ENCODE measurements at places on chromosomes 6 and 20.

DNA sequence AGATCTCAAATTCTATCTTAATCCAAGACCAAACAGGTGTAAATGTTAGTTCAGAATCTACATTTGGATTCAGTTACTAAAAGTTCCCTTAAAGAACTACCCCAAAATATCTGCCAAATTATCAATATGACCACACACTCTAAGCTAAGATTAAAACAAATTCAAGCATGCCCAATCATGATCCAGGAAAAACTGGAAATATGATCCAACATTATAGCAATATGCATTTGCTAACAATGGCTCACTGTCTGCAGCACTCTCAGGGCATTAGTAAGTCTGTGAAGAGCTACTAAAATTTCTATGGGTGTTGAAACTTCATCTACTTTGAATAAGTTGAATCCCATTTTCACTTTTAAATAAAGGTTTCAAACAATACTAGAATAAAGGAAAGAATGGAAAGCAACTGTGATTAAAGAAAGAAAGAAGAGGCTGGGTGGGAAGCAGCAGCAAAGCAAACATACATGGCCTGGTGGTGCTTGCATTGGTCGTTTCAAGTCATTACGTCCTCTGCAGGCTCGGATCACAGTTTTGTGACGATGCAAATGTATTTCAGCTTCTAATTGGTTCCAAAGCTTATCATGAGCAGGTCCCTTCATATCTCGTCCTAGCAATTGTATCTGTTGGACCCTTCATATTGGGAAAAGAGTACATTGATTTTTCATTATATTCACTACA, 29.2 kb downstream of the GOPC start:
- DNase-seq = no peak

- peak; percentile 33 for DNase-seq
Measured at GRCh38 chr6:135299256-135299655, 118.1 kb downstream of the MYB start.

DNA sequence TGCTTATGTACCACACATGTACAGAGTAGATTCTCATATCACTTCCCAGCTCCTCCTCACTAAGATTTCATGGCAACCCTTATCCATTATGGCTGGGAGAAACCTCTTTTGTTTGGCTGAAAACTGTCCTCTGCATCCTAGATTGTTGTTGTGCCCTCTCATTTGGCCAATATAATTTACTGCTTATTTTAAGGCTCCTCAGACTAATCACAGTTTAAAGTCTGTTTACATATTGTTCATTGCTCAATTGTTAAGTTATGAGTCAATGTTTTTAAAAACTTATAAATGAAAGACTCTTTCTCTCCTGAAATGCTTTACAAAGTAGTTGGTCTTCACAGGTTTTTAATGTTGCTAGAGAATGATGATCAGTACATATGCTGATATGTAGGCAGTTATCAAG, 57.3 kb downstream of the FAM83B start:
- no peak for DNase-seq

- no peak for DNase-seq
Measured at GRCh38 chr20:33828967-33829560, 17.9 kb downstream of the CHMP4B start.

GRCh38 chr20:22523499-22524392, 60.6 kb downstream of the FOXA2 start:
- peak; percentile 97 for DNase-seq

DNA sequence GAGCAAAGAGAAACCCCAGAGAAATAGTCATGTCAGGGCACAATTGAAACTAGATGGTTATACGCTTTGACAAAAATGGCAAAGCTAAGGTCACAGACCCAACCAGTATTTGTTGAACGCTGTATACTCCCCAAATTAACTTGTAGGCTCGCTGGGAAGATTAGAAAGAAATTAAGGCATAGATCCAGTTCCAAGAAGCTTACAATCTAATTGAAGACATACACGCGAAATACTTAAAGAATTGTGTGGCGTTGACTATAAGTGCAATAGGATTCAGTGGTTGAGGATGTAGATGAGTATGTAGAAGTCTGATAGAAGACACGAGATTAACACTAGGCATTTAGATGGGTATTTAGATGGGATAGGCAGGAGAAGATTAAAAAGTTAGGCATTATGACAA, 525 bp downstream of the FAM229B start:
- DNase-seq = no peak

DNA sequence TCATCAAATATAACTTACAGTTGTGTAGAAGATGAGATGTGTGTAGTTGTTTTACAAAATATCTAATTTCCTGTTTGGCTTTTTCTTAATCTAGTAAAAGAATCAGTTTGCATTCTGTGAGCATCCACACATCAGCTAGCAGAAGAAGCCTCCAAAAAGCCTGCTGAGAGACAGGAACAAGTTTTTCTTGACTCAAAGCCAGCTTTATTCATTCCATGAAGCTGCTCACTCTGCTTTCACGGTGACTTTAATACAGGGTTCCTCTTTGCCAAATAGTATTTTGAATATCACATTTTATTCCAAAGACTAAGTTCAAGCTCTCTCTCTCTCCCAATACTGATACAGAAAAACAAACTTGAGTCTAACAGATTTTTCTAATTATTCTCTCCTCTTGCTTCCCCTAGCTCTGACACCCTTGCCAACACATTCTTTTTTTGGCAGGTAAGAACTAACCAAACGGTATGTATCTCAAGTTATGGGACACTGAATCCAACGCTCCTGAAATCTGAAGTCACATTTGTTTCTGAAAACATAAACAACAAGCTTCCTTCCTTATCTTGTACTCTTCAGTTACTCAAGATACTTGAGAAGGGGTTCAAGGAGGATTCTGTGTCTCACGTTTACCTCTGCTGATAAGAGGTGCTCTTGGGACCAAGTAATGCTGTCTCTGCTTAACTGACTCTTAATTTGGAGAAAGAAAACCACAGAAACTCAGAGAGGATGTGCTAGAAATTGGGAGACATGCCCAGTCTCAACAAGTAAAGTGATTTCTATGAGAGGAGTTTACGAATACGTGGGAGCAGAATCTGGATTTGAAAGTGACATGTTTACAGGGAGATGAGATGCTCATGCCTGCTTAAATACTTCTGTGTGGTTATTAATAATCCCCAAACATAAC, 184.2 kb upstream of the SPTLC3 start:
- DNase-seq = no peak

- DNase-seq = no peak
Measured at GRCh38 chr20:10466325-10466724, 31.2 kb downstream of the SLX4IP start.

DNA sequence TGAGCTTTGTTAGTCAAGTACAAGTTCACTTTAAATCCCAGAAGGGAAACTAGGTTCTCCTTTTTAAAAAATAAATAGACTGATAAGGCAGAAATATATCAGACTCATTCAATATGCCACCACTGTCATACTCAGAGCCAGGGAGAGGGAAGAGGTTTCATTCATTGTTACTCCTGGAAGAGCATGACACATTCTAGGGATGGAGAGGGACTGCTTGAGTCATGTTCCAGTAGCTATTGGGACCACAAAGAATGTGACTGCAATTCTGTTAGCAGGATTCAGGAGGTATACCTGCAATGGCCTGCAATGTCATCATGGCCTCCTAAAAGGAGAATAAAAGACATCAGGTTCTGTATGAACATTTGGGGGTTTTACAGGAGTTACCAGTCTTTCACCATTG, 167.6 kb downstream of the TFAP2B start:
- DNase-seq = no peak

DNA sequence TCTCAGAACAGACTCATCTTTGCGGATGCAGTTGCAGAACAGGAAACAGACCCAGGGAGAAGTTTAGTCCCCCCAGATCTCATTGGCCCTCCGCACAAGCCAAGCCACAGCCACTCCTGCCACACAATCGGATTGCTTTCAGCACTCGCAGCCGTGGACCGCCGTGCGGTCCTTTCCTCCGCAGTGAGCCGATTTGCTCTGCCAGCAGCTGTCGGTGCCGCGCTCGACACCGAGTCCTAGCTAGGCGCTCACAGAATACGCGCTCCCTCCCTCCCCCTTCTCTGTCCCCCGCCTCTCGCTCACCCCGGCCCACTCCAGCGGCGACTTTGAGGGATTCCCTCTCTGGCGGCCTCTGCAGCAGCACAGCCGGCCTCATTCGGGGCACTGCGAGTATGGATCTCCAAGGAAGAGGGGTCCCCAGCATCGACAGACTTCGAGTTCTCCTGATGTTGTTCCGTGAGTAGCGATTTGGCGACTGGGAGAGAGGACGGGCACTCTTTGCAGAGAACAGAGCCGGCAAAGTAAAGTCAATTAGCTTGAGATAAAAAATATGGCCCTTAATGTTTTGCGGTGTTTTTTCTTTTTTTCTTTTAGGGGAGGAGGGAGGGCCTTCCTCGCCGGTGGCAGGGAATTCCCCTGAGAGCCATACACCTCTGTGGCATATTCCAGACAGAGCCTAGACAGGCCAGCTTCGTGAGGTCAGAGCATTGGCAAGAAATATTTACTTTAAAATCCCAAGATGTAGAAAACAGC, at the start of gene LAMP5:
Gene LAMP5 (plus strand): TSS at position 130 of the 753 bp plus-strand sequence. CDS start 263 bp downstream, at position 393.
- peak; percentile 75 for DNase-seq

DNA sequence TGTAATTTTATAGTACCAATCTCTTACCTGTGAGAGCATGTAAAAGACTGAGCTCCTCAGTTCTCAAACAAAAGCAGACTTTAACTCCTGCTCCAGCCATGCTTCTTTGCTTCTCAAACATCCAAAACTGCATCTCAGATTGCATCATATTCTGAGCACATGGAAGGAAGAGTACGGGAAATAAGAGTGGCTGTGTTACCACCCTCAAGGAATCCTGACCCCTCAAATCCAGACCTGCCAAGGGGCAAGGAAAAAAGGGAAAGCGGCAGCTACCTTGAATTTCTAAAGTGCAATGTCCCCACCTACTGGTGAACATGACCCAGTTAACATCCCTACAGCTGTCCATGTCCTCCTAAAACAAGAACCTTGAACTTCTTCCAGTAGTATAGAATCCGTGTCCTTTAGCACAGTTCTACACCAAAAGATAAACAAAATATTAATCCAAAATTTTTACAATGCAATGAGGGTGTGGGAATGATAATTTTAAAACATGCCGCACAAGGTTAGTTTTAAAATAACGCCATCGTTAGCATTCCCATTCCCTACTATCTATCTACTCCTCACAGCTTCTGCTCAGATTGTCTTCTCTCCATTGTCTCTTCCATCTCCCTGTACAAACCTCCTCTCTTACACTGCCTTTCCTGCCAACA, 34.1 kb upstream of the HLA-DQB1 start:
- DNase-seq = peak; percentile 47

GRCh38 chr6:36160147-36160760, 29.9 kb downstream of the MAPK13 start:
- DNase-seq = no peak

DNA sequence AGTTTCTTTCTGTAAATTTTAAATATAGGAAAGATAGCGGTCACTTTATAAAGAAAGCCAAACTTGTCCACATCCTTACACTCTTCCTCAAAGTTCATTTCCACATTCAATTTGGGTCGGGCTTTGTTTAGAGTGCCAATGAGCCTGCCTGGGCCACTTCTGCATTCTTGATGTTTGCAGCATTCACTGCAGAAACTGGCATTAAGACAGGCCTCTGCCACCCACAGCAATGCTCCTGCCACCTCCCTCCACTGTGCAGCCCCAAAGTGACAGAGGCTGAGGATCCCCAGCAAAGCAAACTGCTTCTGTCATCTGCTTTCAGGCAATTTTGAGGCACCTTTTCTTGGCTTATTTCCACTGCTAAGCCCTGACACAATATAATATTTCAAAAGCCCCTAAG, 61.2 kb downstream of the TNFAIP3 start:
- DNase-seq = no peak

DNA sequence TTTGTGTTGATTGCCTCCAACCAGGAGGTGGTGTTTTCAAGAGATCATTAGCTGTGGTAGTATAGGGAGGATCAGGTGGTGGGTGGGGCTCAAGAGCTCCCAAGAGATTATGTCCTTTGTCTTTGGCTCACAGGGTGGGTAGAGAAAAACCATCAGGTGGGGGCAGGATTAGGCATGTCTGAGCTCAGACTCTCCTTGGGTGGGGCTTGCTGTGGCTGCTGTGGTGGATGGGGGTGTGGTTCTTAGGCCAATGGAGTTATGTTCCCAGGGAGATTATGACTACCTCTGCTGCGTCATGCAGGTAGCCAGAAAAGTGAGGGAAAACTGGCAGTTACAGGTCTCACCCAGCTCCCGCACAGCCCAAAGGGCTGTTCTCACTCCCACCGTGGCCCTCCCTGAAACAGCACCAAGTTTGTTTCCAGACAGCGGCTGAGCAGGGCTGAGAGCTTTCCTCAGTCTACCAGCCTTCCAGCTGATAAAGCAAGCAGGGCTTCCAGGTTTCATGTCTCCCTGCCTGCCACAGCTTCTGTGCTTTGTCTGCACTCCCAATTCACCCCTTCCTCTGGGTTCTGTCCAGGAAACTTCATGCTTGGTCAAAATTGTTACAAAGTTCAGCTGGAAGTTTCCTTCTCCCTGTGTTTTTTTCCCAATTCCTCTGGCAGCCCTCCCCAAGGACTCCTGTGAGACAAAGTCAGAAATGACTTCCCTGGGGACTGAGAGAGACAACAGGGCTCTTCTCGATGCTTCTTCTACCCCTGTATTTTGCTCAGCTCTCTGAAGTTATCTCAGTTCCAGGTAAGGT, 481.1 kb upstream of the MAN1A1 start:
- DNase-seq = peak; percentile 76

GRCh38 chr20:53943522-53944291, 126.7 kb downstream of the BCAS1 start:
- no peak for DNase-seq

- no peak for DNase-seq
Measured at GRCh38 chr6:151962246-151962846, 154.9 kb downstream of the ESR1 start.

DNA sequence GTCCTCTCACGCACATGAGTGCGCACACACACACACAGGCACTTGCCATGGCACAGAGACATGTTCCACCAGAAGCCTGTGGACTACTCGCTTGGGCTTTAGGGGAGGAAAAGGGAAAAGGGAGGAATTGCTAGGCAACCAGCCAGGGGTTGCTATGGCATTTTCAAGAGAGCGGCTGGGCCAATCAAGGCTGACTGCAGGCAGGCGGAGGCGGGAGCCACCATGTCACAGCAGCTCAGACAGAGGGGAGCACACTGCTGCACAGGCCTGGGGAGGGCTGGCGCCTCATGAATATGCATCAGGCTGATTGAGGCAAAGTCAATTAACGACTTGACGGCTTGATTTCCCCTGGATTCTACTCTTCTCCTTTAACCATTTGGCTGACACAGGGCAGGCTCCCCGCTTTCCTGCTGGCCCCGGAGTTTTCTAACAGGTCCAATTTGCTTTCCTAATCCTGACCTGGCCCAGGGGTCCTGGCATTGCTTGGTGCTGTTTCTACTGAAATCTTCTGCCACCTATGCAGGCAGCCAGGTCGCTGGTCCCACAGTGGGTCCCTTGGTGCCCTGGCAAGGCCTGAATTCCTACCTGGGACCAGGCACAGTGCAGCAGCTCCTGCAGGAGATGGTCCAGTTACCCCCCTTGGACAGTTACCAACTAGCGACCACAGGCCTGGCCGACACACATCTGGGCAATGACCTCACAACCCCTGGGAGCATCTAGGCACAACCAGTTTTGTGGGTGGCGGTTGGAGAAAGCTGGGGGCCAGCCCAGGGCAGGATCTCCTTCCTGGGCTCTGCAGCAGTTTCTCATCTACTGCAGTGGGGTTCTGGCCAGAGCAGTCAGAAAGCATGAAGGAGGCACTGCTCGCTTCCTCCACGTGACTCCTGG, 52.1 kb downstream of the YTHDF1 start:
- peak; percentile 28 for DNase-seq

All from NCI-H69 (cell line).